Right renal cortex interstitium (tissue), 3 donors: ENCODE measurements at places on chromosomes 11 and 22.
A peak's percentile ranks its signal among the peaks of the same experiment; 100 is the strongest.

- no peak for DNase-seq
These were observed 9.2 kb downstream of the SCUBE1 start for GRCh38 chr22:43333978-43334377.

DNA sequence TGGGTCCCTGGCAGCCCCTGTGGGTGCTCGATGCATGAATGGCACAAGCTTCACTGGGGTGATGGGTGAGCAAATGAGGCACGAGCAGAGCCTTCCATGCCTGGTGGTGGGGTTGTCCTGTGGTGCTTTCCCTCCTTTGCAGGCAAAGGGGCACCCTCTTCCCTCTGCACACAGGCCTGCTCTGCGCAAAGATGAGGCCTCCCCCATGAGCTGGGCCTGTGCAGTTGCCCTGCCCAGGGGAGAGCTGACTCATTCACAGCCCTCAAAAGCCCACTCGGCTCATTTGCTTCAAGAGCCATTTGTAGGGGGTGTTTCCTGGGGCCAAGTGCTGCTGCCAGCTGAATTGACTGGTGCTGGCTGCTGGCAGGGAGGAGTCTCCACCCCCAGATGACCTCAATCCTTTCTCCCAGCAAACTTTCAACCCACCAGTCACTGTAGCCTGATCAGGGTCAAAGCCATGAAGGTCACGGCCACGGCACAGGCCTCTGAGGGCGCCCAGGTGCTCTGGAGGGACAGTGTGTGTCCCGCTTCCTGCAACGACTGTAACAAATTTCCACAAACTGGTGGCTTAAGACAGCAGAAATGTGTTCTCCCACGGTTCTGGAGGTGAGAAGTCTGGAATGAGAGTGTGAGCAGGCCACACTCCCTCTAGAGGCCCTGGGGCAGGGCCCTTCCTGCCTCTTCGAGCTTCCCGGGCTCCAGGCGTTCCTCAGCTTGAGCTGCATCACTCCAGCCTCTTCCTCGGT lies 48.8 kb upstream of the ANO1 start:
- DNase-seq, result no peak

DNA sequence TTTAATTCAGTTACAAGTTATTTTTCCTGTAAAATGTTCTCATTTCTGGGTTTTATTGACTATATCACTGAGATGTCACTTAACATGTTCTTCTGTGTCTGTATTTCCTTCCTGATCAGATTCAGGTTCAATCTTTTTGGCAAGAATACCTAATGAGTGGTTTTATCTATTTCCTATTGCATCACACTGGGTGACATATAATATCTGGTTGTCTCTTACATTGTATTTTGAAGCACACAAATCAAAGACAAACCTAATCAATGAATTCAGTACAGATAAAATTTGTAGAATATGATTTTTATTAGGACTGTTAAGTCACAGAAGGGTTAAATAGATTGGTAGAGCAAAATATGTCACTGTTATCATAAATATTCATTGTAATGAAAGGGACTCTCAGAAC lies 60.4 kb downstream of the BCL2L13 start:
- DNase-seq, result no peak

- DNase-seq, result no peak
These were observed 309.5 kb downstream of the C11orf87 start for GRCh38 chr11:109731451-109731850.

GRCh38 chr11:84420271-84420670 lies 1134.1 kb upstream of the CCDC90B start:
- peak; percentile 12 for DNase-seq

DNA sequence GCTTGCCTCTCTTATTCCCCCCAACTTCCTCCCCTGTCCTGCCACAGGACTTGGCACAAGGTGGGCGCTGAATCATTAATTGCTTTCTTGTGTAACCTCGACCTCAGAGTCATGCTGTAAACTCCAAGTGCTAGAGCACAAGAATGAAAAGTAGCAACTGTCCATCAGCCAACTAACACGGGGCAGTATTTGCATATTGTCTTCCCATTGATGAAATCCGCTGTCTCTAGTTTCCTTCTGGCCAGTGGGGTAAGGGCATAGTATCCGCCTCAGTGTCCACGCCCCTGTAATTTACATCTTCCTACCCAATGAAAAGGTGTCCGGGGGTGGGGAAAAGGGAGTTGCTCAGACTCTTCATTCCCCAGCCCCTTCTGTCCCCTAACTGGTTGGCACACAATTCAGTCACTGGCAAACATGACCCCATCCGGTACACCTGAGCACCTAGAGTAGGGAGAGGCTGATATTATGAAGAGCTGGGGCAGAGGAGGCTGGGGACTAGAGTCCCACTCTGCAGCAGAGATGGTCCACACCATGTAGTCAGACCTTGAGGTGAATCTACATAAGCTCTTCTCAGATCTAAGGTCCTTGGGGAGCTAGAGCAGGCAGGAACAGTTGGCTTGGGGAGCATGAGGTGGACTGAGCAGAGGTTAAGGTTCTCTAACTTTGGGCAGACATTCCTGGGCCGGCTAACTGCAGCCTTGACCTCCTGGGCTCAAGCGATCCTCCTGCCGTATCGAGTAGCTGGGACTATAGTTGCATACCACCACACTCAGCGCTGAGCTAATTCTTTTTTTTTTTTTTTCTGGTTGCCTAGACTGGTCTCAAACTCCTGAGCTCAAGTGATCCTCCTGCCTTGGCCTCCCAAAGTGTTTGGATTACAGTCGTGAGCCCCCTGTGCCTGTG lies 6.8 kb upstream of the GGA1 start:
- no peak for DNase-seq

- no peak for DNase-seq
These were observed 98.2 kb upstream of the IGLL5 start for GRCh38 chr22:22789233-22789921.

GRCh38 chr11:32893093-32893342 lies 407 bp downstream of the QSER1 start:
- no peak for DNase-seq

DNA sequence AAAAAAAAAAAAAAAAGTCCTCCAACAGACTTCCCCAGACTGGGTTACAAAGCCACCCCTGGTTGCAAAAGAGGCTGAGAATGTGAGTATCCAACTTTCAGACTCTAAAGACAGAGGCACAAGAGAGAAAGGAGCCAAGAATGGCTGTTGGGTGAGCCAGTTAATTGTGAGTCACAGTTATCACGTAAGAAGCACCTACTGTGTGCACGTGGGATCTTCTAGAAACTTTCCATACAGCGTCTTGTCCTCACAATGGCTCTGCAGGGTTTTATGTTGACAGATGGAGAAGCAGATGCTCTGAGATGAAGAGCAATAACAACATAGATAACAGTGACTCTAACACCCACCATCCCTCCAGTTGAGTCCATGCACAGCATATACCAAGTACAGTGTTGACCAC lies 41.0 kb downstream of the CD82 start:
- no peak for DNase-seq

DNA sequence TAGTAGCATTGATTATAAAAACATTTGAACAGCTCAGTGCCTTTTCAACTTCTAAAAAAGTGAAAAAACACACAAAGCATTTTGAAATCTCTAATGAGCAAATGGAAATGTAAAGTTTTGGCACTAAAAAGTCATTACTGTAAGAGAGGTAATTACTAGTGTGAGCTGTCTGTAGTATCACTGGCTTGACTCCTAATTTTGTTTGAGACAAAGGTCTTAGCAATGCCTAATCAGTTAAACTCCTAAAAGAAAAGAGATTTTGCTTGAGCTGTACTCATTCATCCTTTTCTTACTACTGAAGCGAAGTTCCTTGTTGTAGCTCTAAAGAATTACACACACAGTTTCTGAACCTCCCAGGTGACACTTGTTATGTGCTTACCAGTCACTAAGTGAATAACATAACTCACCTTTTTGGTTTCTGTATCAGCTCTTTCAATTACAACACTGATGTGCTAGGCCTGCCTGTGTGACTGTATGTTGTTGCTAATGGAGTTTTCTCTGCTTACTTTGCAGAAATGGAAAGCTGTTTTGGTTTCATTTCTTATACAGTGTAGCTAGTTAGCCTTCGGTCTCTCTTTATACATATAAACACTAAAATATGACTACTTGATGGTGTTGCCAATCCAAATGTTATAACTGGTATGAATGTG lies 924.4 kb upstream of the TENM4 start:
- DNase-seq, result no peak

GRCh38 chr11:131178020-131178419 lies 192.4 kb upstream of the NTM start:
- DNase-seq, result no peak

- no peak for DNase-seq
These were observed 7.6 kb downstream of the BRSK2 start for GRCh38 chr11:1397146-1397861.

- no peak for DNase-seq
These were observed 1.3 kb downstream of the TRAF6 start for GRCh38 chr11:36508743-36509142.

- no peak for DNase-seq
These were observed 18.8 kb upstream of the AMOTL1 start for GRCh38 chr11:94749369-94749768.

DNA sequence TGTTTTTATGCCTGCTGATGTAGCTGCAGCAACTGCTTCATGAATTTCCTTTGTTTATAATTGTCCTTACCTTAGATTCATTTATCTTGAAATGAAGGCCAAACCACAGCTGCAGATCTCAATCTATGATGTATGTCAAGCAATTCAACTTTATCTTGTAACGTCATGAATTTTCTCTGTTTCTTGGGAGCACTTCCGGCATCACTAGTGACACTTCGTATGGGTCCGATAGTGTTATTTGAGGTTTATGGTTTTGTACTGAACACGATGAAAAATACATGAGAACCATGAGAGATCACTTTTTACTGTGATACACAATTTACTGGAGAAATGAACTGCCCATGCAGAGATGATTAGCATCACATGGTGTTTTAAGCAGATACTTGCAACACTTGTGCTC lies 98.5 kb downstream of the CSTPP1 start:
- no peak for DNase-seq

DNA sequence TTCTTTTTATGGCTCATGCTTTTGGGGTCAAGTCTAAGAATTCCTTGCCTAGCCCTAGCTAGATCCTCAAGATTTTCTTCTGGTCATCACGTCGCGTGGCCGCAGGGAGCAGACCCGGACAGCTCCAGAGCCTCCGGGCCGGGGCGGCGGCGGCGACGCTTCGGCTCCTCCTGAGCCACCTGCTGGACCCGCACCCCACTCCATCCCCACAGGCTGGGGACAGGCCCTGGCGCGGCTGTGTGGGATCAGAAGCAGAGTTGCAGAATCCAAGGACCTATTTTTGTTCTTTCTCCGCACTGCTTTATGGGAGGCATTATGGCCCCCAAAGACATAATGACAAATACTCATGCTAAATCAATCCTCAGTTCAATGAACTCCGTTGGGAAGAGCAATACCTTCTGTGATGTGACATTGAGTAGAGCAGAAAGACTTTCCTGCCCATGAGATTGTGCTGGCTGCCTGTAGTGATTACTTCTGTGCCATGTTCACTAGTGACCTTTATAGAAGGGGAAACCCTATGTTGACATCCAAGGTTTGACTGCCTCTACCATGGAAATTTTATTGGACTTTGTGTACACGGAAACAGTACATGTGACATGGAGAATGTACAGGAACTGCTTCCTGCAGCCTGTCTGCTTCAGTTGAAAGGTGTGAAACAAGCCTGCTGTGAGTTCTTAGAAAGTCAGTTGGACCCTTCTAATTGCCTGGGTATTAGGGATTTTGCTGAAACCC lies 12.4 kb upstream of the SCARF2 start:
- no peak for DNase-seq

DNA sequence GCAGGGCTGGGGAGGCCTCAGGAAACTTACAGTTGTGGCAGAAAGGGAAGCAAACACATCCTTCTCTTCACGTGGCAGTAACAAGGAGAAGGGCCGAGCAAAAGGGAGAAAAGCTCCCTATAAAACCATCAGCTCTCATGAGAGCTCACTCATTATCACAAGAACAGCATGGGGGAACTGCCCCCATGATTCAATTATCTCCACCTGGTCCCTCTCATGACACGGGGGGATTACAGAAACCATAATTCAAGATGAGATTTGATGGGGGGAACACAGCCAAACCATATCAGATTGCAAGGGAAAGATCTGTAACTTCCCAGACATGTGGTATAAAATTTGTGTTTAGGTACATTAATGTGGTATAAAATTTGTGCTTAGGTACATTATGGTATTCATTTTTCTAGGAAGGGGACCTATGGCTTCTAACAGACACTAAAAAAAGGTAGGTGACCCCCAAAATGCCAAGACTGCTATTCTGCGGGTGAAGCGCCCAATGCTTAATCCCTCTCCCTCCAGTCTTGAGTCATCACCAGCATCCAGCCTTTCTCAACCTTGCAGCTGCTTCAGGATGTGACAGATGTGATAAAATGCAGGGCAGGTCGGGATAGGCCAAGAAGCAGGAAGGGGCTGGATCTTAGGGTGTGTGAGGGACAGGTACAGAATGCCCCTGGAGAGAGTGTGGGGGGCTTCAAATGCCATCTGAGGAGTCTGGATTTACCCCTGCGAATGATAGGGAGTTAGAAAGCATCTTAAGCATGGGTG lies 57.7 kb upstream of the AMPD3 start:
- no peak for DNase-seq

DNA sequence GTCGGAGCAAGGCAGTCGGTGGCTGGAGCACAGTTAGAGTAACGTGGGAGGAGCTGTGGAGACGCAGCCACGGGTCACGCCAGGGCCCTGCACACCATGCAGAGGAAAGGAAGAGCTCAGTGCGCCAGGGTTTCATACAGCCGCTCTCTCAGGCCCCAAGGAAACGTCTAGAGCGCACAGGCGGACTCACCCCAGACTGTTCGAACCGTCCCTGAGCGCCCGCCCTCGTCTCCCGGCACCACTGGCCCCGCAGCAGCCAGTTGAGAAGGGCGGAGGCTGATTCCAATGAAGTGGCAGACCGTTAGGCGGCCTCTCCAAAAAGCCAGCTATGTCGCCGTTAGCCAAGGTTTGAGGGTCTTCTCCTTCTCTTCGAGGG lies 483 bp upstream of the HYLS1 start:
- peak; percentile 7 for DNase-seq

DNA sequence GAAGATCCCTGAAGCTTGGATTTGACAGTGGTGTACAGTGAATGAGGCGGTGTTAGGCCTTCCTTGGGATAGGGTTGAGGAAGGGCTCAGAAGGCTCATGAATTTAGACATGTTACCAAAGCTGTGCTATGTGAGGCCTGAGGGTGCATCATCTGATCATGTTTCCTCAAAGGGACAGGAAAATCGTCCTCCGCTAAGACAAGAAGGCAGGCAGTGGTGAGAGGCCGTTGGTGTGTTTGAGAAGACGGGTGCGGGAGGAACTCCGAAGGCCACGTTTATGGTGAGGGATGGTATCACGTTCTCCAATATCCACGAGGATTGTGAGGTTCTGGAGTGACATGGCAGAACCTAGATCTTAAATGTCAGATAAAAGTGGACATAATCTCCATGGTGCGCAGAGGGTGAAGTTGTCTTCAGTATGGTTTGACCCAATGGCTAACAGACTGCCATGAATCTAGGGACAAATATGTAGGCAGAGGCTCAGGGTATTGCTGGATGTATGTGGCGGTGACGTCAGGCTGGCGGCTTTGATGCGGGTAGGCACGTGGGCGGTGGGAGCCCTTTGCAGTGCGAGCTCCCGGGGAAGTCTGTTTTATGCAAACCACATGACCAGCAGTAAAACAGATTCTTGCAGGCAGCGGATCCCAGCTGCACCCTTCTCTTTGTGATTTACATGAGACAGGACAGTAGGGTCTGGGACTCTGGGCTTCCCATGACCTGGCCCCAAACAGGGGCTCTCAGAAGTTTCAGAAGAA lies 242.3 kb upstream of the B3GAT1 start:
- DNase-seq, result no peak

GRCh38 chr22:50309601-50309991 lies 2.1 kb upstream of the PLXNB2 start:
- DNase-seq, result no peak
